WERI-Rb-1 (cell line): ENCODE measurements at places on chromosomes 1 and 21.

GRCh38 chr1:201288765-201289164, 5.5 kb downstream of the PKP1 start:
- no peak for DNase-seq

DNA sequence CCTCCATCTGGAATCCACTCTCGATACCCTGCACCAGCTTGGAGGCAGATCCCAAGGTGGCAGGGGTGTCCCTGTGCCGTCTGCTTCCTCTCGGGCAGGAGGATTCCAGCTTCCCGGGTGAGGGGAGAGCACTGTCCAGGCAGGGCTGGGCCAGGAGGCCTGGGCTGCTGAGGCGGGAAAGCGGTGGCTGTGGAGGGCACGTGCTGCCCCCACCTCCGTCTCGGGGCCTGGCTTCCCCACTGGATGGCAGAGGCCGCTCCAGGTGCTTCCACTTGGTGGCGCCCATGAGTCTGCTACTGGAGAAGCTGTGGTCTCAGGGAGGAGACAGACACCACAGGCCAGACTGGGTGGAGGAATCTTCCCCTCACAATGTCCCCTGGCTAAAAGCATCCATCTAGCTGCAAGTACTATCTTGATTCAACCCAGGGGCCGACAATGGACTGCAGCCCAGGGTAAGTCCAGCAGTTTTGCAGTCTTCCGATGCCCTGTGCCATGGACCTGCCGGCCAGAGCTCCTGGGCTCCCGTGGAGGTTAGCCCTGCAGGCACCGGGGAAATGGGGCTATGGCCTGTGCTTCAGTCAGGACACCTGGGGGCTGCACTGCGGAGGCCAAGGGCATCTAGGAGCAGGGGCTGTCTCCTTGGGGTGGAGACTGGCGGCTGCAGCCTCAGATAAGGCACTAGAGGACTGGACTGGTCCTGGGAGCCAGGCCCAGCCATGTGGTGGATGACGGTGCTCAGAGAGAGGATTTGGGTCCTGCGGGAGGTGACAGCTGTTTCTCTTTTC, 41.3 kb upstream of the EIF4G3 start:
- DNase-seq: peak; percentile 74

DNA sequence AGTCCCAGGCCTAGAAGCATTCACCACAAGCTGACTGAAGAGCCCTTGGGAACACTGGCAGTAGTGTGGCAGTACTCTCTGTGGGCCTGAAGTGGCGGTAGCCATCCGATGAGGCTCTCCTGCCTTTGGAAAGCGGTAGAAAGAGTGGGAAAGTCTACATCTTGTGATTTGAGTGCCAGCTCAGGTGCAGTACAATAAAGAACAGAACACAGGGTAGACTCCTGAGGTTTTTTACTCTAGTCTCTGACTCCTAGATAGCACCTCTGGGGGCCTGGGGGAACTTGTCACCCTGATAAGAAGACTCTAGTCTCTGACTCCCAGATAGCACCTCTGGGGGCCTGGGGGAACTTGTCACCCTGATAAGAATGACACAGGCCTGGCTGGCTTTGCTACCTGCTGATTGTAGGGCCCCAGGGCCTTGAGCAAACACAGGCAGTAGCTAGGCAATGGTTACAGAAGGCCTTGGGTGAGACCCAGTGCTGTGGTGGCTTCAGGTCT, 18.0 kb upstream of the IL20 start:
- no peak for DNase-seq

GRCh38 chr1:2121101-2121691, 71.0 kb downstream of the PRKCZ start:
- no peak for DNase-seq

DNA sequence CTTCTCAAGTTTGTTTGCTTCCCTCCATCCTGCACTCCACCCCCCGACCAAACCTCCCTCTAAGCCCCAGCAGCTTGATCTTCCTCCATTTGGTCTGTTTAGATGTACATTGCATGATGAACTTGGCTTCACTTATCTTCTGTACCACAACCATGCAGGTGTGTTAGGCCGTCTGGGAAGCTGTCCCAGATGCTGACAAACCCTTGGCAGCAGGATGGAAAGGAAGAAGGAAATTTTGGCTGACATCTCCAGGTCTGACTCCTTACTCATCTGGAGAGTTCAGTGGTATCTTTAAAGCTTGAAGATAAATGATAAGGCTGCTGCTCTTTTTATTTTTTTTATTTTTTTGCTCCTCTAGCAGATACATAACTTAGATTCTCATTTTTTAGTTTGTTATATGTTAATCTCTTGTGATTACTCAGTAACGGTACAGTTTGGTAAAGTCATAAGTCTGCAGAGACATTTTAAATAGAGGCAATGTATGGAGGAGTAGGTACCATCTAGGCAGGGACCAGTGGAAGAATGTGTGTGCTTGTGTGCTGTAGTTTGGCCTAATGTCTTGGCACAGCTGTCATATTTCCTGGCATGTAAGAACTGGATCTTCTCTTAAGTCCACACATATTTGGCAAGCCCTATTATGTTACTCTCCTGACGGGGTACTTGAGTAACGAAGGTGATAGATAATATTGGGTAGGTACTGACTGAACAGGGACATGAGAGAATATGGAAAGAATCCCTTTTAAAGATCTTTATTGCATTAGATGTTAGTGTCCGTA, 79.7 kb downstream of the CACHD1 start:
- no peak for DNase-seq

DNA sequence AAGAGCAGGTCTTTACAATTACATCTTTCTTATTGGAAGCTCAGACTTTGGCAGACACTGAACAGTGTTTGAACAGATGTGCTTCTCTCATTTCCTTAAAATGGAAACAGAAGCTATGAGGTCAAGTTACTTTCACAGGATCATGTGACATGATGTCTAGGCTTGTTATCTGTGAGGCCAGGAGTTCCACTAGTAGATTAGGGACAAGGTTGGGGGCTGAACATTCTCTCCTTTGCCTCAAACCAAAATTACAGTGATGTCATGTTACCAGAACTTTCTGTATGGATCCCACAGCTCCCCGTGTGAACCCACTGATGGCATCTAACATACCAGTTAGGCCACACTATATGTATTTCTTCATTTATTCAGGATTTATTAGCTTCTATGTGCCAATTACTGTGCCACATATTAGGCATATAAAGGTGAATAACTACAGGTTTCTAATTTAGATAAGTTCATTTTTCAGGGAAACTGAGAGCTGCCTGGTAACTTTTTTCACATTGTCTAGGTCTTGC, 6.0 kb downstream of the DYNLT5 start:
- no peak for DNase-seq

- no peak for DNase-seq
Measured at GRCh38 chr21:36732217-36732616, 33.3 kb downstream of the SIM2 start.

DNA sequence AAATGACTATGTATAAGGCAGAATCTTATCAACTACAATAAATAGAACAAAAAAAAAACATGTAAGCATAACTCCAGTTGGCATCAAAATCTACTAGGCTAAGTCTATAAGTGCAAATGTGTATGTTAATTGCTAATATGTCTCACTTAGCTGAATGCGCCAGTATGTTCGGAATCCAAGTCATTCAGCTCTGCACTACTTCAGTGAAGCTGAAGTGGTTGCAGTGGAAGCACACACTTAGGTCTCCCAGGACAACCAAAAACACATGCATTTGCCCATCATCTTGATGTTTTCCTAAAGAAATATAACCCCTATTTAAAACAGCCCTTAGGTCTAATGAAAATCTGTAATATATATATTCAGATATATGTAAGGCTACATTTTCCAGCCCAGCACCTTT, 41.0 kb upstream of the RGS2 start:
- DNase-seq: no peak

DNA sequence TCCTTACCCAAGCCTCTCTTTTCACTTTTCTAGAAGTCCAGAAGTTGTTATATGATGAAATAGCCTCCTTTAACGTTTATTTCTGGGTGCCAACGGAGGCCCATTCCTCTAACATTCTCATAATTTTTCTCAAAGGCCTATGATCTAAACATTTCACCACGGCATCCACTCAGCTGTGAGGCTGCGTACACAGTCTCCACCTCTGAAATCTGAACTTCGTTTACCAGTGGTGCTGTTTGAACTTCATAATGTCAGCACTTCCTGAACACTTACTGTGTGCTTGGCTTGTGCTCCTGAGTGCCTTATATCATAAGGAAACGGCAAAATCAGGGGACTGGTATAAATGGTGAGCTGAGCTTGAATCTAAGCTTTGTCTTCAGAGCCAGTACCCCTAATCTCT, 12.0 kb upstream of the RBP7 start:
- DNase-seq: no peak

DNA sequence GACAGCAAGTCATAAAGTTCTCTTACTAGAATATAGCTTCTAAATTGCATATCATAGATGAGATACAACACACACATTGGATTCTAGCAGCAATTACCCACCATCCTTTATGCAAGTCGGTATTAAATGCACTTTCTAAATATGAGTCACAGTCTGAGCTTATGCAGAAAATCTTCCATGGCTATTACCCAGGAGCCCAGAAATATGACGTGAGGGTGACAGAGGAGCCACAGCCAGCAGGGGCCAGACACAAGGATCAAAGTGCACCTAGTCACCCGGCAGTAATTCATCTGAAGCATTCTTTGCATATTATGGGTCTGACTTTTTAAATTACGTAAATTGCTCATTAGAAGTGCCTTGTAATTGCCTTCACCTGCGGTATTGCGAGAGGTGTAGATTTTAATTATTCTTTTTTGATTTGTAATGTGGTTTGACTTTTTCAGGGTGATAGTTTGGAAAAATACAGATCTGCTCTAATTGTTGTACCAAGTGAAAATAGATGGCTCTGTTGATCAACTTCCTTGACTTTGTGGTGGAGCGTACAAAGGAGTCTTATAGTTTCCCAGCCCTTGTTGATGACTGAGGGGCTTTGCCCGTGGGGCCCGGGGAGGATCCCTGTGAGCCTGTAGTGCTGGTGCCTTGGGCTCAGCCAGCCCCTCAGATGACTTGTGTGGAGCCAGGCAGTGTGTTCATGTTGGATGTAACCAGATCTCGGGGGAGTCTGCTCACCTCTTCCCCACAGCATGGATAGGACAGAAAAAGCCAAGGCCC, 470.0 kb upstream of the VAMP3 start:
- no peak for DNase-seq

DNA sequence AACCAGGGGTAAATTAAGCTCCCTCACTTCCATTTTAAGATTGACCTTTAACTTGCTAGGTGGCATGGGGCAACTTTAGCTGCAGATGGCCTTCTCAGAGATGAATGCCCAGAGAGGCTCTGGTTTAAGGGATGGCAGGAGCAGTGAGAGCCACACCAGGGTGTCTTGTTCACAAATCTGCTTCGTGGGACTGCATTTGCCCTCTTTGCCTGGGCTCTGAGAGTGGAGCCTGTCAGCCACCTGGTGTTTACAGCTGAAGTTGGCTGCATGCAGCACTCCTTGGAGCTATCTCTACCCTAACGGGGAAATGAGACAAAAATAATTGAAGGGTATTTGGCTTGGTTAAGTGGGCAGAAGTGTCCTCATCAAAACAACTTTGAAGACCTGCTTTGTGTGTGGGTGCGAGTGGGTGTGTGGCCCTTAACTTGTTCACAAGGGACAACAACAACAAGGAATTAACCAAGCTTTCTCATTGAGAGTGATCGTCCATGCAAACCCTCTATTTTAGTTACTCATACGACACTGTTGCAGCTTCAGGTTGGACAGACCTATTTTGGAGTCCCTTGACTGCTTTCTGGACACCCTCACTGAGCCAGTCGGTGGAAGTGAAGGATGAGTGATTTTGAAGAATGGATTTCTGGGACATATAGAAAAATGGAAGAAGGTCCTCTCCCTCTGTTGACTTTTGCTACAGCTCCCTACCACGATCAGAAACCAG, 29.8 kb downstream of the PGM1 start:
- no peak for DNase-seq

- DNase-seq: no peak
Measured at GRCh38 chr1:111750856-111751255, 4.8 kb upstream of the DDX20 start.

- no peak for DNase-seq
Measured at GRCh38 chr1:198199105-198199504, 42.3 kb downstream of the NEK7 start.

DNA sequence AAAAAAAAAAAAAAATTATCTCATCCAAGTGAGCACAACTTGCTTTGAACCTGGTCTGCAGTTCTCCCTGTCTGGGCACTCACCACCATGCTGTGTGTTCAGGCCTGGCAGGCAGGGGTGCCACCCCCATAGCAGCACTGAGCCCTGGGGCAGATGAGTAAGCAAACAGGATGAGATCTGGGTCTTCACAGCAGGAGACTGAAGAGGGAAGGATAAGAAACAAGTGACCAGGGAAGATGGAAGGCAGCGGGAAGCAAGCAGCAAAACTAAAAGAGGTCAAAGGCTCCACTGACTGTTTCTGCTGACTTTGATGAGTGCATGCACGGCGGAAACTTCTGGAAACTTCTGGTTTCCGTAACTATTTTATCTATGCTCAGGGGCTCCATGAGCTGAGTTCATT, 133.5 kb upstream of the SOD1 start:
- no peak for DNase-seq

- no peak for DNase-seq
Measured at GRCh38 chr21:41477641-41478318, 30.2 kb downstream of the TMPRSS2 start.

DNA sequence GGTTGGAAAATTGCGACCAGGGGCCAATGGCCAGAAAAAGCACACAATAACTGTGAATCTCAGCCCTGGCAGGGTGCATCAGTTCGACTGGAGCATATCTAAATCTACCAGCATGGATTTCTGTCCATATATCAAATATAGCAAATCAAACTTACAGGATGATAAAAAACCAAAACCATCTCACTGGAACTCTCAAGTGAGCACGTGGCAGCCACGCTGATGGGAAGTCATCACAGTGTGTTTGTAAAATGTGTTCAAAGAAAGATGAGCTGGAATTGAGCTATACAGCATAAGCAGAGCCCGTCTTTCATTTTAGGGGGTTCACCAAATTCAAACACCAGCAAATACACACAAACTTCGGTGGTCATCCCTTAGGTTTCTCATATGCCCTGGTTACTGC, 610.1 kb downstream of the AJAP1 start:
- no peak for DNase-seq

- DNase-seq: no peak
Measured at GRCh38 chr1:212138457-212138856, 102.9 kb downstream of the DTL start.

DNA sequence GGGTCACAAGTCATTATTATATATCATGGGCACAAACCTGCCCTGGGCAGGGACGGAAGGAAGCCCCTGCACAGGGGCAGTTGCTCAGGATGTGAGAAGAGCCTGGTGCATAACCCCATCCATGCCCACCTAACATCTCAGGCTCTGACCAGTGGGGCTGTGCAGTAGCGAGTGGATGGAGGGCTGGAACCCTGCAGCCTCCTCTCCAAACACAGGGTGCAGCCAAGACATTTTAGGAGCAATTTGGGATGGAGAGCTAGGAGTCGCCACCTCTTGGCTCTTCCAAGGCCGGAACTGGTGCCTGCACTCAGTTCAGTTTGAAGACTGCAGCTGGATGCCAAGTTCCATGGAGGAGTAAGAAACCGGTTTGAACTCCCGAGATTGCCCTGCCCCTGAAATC, 2.8 kb downstream of the MX1 start:
- DNase-seq: no peak
